ENCODE measurements at places on chromosomes 12 and 14.

- no peak for DNase-seq
These were observed 11.8 kb downstream of the STON2 start for GRCh38 chr14:81388336-81388735.

GRCh38 chr14:35353409-35354172 lies 51.0 kb downstream of the NFKBIA start:
- DNase-seq = no peak

GRCh38 chr12:92030618-92031017 lies 115.0 kb downstream of the BTG1 start:
- DNase-seq = no peak

GRCh38 chr14:55724736-55725135 lies 144.7 kb downstream of the KTN1 start:
- no peak for DNase-seq

DNA sequence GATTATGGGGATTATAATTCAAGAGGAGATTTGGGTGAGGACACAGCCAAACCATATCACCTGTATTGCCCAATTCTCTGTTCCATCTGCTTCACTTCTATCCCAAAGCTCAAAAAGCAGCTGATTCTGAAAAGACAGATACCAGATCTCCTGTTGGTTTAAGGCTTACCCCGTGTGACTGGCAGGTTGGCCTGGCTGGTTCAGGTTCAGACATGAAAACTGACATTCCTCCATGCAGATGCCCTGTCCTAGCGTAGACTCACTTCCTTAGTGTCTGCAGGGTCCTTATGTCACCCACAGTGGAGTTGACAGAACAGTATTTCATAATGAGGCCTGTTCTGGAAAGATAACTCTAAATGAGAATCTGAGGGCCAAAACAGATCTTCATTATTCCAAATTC lies 61.1 kb upstream of the FLRT2 start:
- DNase-seq = peak; percentile 34

GRCh38 chr14:64843548-64843947 lies 36.2 kb downstream of the SPTB start:
- DNase-seq = no peak

DNA sequence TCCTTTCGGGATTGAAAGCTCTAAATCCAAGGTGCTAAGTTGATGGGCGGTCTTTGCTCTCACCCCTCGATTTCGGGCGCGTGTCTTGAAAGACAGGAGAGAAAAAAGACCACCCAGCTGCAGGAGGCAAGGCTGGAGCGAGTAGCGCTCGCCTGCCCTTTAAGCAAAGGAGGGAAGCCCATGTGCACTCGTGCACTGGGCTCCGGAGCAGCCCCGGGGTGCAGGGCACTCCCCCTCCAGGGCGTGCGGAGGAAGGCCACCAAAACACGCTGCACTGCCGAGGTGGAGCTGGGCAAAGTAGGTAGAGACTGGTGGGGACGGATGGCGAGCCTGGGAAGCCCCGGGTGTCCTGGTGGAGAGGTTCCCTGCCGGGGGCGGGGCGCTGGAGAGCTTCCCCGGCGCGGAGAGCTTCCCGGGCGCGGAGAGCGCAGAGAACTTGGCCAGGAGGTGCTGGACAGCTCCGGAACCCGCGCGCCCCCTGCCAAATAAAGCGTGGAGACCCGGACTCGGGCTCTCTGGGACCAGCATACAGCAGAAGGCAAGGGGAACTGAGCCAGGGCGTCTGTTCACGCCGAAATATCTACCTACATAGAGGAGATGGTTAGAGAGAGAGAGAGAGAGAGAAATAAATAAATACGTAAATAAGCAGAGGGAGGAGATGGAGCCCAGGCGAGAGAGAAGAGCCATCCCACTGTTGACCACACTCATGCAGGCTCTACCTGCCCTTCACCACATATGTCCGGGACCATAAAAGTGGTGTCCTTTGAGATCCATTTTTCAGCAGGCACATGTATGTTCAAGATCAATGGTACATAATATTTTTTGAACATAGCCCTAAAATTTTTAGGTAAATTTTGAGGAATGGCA lies 662 bp upstream of the NELL2 start:
- peak; percentile 91 for DNase-seq

GRCh38 chr12:11321980-11322379 lies 11.7 kb upstream of the PRB4 start:
- no peak for DNase-seq

DNA sequence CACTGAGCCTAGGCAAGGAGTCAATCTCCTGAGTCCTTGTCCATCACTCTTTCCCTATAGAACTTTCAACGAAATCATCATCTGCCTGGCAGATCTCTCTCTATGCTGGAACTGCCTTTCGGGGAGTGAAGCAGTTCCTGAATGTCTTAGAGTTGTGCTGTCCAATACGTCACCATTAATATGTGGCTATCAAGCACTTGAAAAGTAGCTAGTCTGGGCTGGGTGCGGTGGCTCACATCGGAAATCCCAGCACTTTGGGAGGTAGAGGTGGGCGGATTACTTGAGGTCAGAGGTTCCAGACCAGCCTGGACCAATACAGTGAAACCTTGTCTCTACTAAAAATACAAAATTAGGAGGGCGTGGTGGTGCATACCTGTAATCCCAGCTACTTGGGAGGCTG lies 35.1 kb downstream of the NRDE2 start:
- no peak for DNase-seq

- DNase-seq = no peak
These were observed 2.0 kb downstream of the ESYT1 start for GRCh38 chr12:56129942-56130495.

- no peak for DNase-seq
These were observed 2.7 kb downstream of the PRPH start for GRCh38 chr12:49297695-49298060.

DNA sequence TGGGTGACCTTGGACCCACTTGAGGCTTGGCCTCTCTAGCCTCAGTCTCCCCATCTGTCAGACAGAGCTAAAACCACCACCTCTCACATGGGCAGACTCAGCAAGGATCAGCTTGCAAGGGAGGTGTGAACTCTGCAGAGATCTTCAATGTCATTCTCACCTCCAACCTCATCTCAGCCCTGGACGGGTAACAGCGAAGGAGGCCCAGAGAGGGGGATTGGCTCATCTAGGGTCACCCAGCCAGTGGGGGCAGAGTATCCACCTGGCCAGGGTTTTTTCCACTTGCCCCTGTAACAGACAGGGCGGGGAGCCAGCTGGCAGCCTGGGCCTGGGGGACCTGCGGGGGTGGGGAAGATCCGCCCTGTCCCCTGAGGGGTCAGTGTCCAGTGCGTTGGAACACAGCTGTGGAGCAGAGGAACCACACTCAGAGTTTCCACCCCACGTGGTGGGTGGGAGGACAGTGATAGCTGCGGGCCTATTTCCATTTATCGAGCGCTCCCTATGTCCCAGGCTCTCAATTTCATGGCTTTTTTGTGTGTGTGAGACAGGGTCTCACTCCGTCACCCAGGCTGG lies 27.4 kb downstream of the DTX1 start:
- DNase-seq = no peak

- DNase-seq = no peak
These were observed 62.1 kb downstream of the SCAF11 start for GRCh38 chr12:45928309-45928708.

GRCh38 chr14:53147208-53147607 lies 5.9 kb downstream of the DDHD1 start:
- DNase-seq = no peak

- DNase-seq = no peak
These were observed 154.9 kb upstream of the ATP2B1 start for GRCh38 chr12:89863493-89863938.

GRCh38 chr12:104763168-104763805 lies 194.8 kb downstream of the SLC41A2 start:
- DNase-seq = no peak

DNA sequence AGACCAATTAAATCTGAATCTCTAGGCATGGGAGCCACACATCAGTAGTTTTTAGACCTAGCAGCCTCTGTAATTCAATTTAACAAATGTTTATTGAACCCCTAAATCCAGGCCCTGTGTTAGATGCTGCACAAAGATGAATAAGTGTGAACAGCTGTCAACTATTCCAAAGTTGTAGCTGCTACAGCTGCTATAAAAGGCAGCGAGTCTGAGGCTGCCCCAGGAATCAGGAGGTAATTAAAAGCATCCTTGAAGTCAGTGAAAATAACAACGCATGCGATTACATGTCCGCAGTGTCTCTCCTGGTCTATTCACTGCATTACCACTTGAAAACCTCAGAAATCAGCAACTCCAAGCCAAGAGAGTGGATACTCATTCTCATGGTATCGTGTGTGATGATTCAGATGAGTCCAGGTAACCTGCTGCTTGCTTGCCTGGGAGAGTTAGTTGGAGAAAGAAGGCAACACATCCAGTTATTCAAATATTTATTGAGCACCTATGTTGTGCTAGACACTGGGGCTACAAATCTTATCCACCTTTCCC lies 34.9 kb upstream of the DDHD1 start:
- no peak for DNase-seq

DNA sequence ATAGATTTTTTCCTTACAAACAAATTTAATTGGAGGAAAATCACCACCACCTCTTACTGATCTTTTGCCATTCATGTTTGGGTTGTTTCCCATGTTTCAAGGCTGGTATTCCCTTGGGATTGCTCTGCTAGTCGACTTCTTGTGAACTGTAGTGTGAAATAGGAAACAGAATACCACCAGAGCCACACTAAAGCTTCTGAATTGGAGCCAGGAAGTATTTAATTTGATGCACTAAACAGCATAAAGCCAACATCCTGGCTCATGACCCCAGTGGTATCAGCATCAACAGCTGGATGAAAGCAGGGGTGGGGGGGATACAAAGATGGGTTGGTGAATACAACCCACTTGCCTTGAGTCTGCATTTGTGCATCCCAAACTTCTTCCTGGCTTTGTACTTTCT lies 127.5 kb downstream of the TBC1D30 start:
- DNase-seq = no peak

- no peak for DNase-seq
These were observed 451.6 kb downstream of the RGS6 start for GRCh38 chr14:72383865-72384264.
